ENCODE measurements at places on chromosomes 5 and 9.

DNA sequence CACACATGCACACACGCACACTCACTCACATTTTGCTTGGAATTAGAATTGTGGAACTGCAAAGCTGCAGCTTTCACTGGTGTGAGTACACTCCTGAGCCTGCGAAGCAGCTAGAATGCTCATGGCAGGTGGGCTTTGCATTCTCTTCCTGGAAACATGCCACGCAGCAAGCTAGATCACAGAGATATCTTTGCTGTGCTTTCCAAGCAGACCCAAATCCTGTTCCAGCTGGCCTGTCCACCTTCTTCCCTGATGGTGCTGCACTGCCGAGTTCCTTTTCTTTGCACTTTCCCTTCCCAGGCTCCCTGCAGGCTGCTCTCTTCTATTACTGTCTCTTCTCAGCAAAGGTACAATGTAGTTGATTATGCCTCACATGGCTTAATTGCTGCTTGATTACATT lies 92.7 kb upstream of the CKMT2 start:
- no peak for DNase-seq

DNA sequence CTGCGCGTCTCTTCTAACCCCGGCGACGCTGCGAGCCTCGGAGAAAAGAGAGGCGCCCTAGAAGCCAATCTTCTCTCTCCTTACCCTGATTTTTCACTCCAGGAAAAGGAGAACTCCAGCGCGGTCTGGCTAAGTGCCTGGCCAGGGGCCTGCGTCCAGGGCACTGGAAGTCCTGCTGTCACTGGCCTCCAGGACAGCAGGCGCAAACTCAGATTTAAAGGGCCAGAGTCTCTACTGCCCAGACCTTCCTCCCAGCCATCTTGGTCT lies 553 bp upstream of the FOXB2 start:
- no peak for DNase-seq

DNA sequence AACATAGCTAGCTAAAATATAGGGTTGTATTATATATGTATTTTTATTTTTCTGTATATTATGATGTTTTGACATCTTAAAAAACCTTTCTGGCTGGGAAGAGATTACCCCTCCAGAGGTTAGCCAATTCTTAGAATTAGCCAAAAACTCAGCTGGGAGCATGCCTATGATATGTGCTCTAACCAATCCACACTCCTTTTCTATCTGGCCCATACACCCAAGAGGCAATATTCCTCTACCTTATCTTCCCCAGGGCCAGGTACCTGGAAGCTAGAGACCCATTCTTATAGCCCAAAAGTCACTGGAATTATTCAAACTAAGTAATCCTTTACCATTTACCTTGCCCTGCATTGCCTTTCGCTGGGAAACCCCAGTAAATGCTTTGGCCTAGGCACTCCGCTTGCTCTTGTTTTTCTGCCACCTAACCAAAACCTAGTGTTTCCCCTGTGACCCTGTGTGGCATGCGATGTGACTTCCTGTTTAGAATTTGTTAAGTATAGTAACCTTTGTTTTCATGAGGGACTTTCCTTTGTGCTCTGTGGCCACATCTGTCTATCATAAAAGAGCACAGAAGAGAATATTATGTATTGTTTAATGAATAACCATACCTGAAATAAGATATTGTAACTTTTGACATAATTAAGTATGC lies 37.4 kb downstream of the CSNK1G3 start:
- peak; percentile 17 for DNase-seq

- DNase-seq, result no peak
Observed at GRCh38 chr5:961002-961710, 47.4 kb upstream of the NKD2 start.

- no peak for DNase-seq
Observed at GRCh38 chr9:86668488-86668887, 278.8 kb downstream of the GAS1 start.

All from stimulated activated CD4-positive, alpha-beta T cell treated with anti-CD3 and anti-CD28 coated beads, TNF-alpha, amount 100 ng/mL, for 4 hours (primary cell).